ENCODE measurements at places on chromosomes 11 and 22. TPM values are rescaled to one million over a fixed set of nuclear protein-coding genes. Genes with fewer than 3 reads are reported as not detected.
A peak's percentile ranks its signal among the peaks of the same experiment; 100 is the strongest.

DNA sequence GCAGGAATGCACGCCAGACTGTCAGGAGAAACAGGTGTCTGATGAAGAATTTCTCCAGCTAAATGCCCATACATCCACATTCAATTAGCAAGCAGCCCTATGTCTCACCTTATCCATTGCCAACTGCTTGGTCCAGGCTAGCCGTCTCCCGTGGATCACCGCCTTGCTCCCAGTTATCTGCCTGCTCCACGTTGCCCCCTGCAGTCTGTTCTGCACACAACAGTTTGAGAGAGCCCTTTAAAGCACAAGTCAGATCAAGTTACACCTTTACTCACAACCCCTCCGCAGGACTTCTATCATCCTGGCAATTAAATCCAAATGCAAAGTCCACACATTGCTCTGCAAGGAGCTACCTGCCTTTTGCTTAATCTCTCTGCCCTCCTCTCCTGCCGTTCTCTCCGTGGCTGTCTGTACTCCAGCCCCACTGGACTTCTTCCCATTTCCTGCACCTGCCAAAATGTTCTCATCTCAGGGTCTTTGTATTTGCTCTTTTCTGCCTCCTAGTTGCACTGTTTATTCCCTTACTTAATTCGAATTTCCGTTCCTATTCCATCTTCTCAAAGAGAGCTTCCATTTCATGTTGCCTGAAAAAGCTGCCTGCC, 185.3 kb upstream of the LARGE1 start:
- H3K4me1 ChIP-seq: no peaks in the 10 kb centered on the region
- no peak overlapping the region for H3K4me3 ChIP-seq
- no peak overlapping the region for H3K27ac ChIP-seq
- DNase-seq: peak; percentile 25

Gene DENND6B
- 2.0 TPM for total RNA-seq

- H3K36me3 ChIP-seq: no peaks in the 10 kb centered on the region
- H3K4me3 ChIP-seq: peak overlapping the region; percentile 87
- H3K27ac ChIP-seq: peak overlapping the region; percentile 78
- H3K4me1 ChIP-seq: peaks cover 70% of the 10 kb centered on the region
- H3K27me3 ChIP-seq: peaks cover 27% of the 10 kb centered on the region
- peak; percentile 73 for DNase-seq
These were observed 912 bp downstream of the KREMEN1 start for GRCh38 chr22:29073618-29074275.

DNA sequence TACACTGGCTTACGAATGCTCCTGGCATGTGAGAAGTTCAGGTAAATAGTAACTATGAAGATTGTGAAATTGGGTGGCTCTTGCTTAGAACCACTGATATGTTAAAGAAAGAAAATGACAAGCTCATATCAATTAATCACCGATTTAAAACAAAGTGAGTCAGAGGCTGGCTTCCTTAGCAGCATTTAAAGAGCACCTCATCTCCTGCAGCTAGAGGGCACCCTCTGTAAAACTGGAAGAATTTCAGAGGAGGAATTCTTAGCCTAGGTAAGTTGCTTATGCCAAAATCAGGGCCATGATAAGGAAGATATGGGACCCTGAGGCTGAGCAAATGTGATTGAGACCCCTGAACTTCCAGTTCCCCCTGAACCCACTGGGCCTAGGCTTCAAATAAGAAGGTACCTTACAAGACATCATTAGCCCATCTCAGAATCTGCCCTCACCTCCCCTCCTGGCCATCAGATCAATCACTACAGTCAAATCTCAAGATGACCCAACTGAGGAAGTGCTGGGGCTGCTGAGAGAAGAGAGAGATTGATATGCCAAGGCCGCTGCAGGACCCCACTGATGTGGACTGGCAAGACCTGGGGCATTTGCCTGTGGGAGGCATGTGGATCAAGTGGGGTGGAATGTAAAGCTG, 8.6 kb upstream of the CD3E start:
- no peaks in the 10 kb centered on the region for H3K4me1 ChIP-seq
- H3K36me3 ChIP-seq: no peaks in the 10 kb centered on the region
- H3K27ac ChIP-seq: no peak overlapping the region
- H3K4me3 ChIP-seq: no peak overlapping the region
- no peak for DNase-seq

DNA sequence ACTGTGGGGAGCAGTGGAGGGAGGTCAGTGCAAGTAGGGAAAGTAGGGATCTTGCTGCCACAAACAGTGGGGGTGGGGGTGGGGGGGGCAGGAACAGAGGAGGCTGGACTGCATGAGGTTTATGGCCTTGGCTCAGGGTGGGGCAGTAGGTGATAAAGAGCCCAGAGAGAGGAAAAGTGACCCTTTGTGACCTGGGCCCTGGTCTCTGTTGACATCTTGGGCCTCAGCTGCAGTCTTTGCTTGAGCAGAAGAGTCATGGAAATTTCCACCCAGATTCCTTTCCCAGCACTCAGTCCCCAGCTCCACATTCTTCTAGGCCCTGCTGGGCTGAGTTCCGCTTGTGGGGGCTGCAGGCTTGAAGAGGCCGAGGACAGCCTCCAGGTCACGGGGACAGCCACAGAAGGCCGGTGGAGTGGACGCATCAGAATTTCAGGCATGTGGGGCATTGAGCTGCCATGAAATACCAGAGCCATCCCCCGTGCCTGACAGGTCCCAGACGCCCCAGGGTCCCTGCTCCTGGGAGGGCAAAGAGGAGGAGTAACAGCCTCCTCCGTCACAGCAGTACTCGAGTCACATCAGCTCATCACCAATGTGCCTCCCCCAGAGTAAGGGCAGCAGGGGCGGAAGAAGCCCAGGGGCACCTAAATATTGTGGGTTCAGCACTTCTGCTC, 9.7 kb upstream of the MALAT1 start:
- peaks cover 90% of the 10 kb centered on the region for H3K4me1 ChIP-seq
- H3K4me3 ChIP-seq: no peak overlapping the region
- no peaks in the 10 kb centered on the region for H3K36me3 ChIP-seq
- no peaks in the 10 kb centered on the region for H3K27me3 ChIP-seq

- no peaks in the 10 kb centered on the region for H3K36me3 ChIP-seq
- peak overlapping the region; percentile 40 for H3K27ac ChIP-seq
- no peaks in the 10 kb centered on the region for H3K27me3 ChIP-seq
- peak; percentile 84 for DNase-seq
These were observed 34.9 kb downstream of the RSPH14 start for GRCh38 chr22:23106906-23107367.

All from muscle of leg (tissue), 16 donors.